ENCODE measurements at places on chromosomes 1 and 21. TPM values are rescaled to one million over a fixed set of nuclear protein-coding genes. Genes with fewer than 3 reads are reported as not detected.

GRCh38 chr21:24759348-24760075 lies 847.8 kb downstream of the MRPL39 start:
- DNase-seq, result no peak

- no peak for DNase-seq
These were observed 40.3 kb downstream of the IER5 start for GRCh38 chr1:181128592-181129497.

DNA sequence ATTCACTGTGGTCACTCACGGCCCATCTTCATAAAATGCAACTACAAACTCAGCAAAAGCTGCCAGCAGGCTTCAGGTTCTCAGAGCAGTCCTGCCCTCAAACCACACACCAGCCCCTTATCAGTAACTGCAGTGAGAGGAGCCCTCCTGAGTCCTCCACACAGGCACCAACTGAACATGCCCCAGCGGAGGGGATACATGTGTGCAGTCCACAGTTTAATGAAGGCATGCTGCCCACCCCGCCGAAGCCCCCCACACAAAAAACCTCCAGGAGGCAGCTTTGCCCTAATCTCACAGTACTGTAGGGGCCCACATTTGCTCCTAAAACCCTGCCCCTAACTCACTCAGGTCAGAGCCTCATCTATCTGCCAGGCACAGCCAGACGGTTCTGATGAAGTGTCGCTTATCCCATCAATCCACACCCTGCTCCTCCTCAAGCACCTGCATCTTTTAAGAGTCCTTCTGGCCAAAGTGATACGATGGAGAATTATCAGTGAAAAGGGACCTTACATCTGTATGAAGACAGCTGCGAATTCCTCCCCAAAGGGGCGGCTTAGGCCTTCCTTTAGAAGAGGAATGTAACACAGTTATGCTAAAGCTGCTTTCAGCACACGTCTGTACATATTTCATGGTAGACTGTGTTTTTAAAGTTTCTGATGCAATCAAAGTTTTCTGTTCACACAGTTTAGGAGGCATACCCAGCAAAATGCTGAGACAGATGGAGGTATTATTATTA lies 3.5 kb downstream of the ABCB10 start:
- no peak for DNase-seq

- no peak for DNase-seq
These were observed 131.7 kb downstream of the PSMG1 start for GRCh38 chr21:39051588-39051949.

The AIRE gene
- polyA plus RNA-seq, result 0.08 TPM

The BMP8B gene
- polyA plus RNA-seq, result 1.0 TPM

Data from adrenal gland (tissue), 19 donors.